Fibroblast of lung (primary cell): ENCODE measurements at places on chromosomes 12 and 14.

DNA sequence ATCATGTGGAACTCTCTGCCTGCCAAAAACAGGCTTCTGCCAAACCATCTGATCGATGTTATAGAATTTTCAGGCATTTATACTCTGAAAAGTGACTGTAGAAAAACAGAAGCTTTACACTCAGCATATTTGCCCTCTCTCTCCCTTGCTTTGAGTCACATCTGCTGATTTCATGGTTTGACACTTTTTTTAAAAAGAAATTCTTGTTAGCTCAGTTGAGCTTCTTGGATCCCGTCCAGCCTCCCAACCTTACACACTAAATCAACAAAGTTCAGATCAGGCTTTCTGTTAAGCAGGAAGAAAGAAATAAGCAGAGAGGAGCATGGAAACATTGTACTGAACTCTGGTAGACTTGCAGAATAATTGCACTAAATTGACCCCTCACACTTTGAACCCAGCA is 193.6 kb upstream of the SEL1L start:
- DNase-seq, result peak; percentile 4

DNA sequence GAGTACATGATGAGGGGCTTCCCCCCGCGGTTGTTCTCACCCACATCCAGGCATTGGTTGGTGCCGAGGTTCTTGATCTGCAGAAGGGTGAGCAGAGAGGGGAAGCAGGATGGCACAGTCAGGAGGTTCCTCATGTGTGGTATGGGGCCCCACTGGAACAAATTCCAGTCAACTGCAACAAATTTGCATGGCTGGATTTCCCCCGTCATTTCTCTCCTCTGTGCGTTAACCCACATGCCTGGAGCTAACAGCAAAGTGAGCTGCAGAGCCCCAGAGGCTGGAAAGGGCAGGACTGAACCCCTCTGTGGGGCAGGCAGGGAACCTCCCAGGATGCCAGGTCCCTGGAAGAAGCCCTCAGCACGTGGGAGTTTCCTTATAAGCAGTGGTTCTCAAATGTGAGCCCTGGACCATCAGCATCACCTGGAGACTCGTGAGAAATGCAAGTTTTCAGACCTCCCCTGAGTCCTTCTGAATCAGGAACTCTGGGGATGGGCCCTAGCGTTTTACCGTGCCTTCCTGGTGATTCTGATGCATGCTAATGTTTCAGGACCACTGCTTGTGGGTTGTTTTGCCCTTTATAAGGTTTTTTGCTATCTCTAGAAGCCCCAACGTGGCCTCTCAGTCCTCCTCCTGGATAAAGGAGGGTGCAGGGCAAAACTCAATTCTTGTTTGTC is 11.0 kb upstream of the CELA1 start:
- no peak for DNase-seq

DNA sequence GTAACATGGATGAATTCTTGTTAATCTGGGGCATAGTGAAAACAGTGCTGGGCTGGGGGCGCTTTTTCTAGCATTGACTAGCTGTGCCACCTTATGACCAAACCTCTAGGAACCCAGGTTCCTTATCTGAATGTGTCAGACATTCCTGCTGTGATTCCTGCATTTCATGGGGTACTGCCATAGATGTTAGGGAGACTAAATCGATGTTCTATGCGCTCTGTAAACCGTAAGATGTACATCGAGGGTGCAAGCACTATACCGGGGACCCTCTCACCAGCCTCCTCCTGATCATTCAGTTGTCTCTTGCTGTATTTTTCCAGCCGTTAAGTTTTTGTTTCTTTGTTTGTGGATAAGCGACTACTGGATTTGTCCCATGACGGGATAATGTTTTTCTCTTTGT is 170.9 kb upstream of the PARP11 start:
- no peak for DNase-seq

DNA sequence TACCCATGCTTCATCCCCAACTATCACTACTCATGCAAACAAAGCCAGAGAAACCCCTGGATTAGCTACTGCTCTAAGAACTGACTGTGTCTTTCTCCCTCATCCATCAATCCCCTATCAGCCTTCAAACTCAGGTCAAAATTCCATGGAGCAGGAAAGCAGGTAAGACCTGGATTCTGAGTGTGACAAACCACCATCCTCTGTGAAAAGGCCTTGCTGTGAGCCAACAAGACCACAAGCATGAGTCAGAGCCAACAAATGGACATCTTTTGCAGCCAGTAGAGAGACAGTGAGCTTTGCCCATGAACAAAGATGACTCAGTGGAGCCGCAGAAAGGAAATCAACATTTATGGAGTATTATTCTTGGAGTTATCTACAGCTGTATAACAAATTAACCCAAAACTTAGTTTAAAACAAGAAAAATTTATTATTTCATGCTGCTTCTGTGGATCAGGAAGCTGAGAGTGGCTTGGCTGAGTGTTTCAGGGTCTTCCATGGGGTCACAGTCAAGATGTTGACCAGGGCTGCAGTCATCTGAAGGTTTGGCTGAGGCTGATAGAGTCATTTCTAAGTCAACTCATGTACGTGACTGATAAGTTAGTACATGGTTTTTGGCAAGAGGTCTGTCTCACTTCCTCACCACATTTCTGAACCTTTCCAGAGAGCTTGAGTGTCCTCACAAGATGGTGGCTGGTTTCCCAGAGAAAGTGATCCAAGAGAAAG is 61.1 kb downstream of the PITPNM2 start:
- peak; percentile 96 for DNase-seq
